ENCODE measurements at places on chromosomes 13 and 19.
A peak's percentile ranks its signal among the peaks of the same experiment; 100 is the strongest.

GRCh38 chr13:29753618-29754472 lies 96.6 kb downstream of the UBL3 start:
- DNase-seq = no peak

DNA sequence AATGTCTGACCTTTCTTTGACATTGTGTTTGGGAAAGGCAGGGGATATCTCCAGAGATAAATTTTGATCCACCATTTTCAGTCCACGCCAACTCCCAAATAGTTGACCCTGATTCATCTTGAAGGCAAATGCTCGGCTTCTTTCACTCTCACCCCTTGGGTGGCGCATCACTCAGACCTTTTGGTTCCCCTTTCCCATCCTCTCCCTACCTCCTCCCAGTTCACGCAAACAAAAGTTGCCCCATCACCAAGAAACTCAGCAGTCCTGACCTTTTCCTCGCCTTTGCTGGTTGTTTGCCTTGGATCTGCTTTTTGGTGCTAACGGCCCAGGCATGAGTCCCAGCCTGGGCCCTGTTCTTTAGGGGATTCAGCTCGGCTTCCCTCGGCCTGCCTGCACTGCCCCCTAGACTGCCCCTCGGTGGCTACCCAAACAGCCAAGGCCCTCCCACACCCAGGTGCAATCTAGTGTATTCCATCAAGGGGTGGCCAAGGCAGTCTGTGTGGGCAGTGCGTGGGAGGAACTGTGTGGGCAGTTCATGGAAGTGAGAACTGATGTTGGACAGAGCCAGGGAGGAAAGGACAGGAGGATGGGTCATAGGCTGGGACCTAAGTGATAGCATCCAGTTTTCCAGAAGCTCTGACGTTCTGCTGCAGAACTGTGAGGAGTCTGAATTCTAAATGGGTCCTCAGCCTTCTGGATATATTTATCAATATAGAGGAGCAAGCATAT lies 255.7 kb downstream of the DLEU7 start:
- no peak for DNase-seq

DNA sequence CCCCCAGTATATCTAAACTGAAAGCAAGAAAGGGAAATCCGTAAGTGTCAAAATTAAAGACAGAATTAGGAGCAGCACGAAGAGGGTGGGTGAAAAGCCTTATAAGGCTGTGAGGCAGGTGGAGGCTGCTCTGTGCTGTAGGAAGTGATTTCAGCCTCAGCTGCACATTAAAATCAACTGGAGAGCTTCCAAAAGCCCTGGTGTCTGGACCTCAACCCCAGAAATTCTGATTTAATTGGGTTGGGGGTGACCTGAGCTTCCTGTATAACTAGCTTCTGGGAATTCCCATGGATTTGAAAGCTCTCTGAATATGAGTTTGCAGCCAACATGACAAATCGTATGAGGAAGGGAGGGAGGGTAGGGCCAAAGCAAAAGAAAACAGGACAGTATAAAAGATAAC lies 242.4 kb upstream of the TMTC4 start:
- DNase-seq = peak; percentile 6

- DNase-seq = no peak
These were observed at the start of gene SCN1B for GRCh38 chr19:35030257-35031071. SCN1B (plus strand) TSS chr19:35030470; CDS start chr19:35030821, 351 bp downstream.

- DNase-seq = no peak
These were observed 1.8 kb downstream of the ACOD1 start for GRCh38 chr13:76950101-76950500.

DNA sequence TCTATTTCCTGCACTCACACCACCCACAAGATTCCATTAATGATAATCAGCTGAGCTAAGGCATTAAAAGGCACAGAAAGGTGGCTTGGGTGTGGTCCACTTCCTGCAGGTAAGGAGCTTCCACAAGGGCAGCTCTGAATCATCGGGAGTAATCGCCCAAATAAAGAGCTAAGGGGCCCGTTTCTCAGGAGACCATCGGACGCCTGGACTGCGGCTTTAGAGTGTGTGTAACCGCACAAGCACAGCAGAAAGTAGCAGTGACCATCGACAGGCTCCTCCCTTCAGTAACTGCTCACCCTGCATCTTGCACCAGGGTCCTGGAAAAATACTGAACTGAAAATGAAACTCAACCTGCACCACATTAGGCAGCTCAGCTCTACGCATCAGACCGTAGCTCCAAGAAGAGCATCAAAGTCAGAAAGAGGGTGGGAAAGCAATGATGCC lies 6.0 kb downstream of the STK24 start:
- peak; percentile 73 for DNase-seq

DNA sequence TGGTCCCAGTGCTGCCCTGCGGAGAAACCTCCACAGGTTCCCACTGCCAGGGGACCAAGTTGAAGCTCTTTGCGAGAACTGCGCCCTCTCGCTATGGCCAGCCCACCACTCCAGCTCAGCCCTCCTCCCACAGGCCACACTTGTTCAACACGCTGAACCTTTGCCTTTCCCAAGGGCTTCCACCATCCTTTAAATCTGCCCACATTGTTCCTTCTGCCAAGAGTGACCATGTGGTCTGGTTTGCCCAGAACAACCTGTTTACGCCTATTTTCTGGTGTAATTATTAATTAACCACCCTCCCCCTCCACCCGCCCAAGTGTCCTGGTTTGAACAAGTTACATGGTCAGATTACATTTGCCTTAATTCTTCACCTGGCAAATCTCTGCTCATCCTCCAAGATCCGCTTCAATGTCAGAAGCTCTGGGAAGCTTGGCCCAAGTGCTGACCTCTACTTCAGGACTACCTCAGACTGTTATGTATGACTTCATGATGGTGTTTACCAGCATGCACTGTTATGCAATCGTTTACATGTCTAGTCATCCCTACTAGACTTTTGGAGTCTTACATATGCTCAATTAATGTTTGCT lies 12.0 kb upstream of the USP12 start:
- no peak for DNase-seq

DNA sequence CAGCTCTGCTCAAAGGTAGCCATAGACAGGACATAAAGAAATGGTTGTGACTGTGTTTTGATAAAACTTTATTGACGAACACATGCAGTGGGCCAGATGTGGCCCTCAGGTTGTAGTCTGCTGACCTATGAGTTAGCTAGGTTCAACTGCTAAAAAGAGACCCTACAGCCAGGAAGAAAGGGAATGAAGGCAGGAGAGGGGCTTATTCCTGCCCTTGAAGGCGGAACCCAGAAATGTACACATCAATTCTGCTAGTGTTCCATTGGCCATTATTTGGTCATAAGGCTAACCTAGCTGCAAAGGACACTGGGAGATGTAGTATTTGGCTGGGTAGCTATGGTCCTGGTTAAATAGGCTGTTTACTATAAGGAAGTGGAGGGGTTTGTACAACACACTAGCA lies 18.0 kb downstream of the APBA3 start:
- DNase-seq = no peak

GRCh38 chr19:2779121-2779740 lies 3.8 kb downstream of the SGTA start:
- no peak for DNase-seq

- DNase-seq = no peak
These were observed 35.8 kb downstream of the CAPN12 start for GRCh38 chr19:38708413-38709024.

- DNase-seq = no peak
These were observed 19.9 kb downstream of the GADD45B start for GRCh38 chr19:2495651-2496316.

- DNase-seq = no peak
These were observed 4.5 kb downstream of the SF3A2 start for GRCh38 chr19:2240881-2241760.
